ENCODE measurements at places on chromosomes 2 and 18.
A peak's percentile ranks its signal among the peaks of the same experiment; 100 is the strongest.

DNA sequence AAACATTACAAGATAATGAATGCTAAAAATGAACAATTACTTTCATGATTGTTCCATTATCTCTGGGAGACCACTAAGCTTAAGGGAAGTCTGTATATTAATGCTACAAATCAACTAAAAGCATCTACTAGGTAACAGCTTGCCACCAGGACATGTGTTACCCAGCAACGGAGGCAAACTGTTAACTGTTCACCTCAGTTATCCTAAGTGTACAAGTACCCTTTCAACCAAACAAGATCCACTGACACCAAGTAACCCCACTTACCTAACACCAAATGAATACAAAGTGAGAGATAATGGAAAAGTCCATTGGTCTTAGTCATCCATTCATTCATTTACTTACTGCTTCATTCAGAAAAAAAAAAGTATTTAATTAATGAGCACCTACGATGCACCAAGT is 54.7 kb upstream of the KIDINS220 start:
- no peak overlapping the region for H3K4me3 ChIP-seq
- DNase-seq: no peak
- no peaks in the 10 kb centered on the region for H3K36me3 ChIP-seq

GRCh38 chr2:160910681-160911080 is 249.5 kb upstream of the TANK start:
- H3K4me3 ChIP-seq: no peak overlapping the region
- H3K4me1 ChIP-seq: peaks cover 9% of the 10 kb centered on the region
- no peaks in the 10 kb centered on the region for H3K27me3 ChIP-seq

- peak overlapping the region; percentile 91 for H3K27ac ChIP-seq
- H3K27me3 ChIP-seq: no peaks in the 10 kb centered on the region
- no peaks in the 10 kb centered on the region for H3K36me3 ChIP-seq
- H3K4me3 ChIP-seq: no peak overlapping the region
- H3K4me1 ChIP-seq: peaks cover 3% of the 10 kb centered on the region
- no peak for DNase-seq
Observed at GRCh38 chr2:237732070-237732469, 66.5 kb upstream of the RBM44 start.

GRCh38 chr2:54053830-54054229 is 61.6 kb upstream of the ACYP2 start:
- no peak overlapping the region for H3K27ac ChIP-seq
- no peaks in the 10 kb centered on the region for H3K4me1 ChIP-seq
- no peak for DNase-seq
- no peaks in the 10 kb centered on the region for H3K27me3 ChIP-seq
- H3K4me3 ChIP-seq: no peak overlapping the region

DNA sequence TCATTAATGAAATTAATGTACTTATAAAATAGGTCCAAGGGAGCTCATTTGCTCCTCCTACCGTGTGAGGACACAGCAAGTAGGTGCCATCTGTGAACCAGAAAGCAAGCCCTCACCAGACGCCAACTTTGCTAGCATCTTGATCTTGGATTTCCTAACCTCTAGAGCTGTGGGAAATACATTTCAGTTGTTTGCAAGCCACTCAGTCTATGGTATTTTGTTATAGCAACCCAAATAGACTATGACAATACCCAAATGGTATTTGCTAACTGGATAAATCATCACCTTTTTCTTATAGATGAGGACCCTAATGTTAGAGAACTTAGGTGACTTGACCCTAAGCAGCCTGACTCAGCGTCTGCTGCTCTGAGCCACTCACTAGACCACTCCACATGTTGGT is 379.6 kb downstream of the HRH4 start:
- DNase-seq: no peak
- no peak overlapping the region for H3K4me3 ChIP-seq
- no peaks in the 10 kb centered on the region for H3K27me3 ChIP-seq
- H3K27ac ChIP-seq: no peak overlapping the region

DNA sequence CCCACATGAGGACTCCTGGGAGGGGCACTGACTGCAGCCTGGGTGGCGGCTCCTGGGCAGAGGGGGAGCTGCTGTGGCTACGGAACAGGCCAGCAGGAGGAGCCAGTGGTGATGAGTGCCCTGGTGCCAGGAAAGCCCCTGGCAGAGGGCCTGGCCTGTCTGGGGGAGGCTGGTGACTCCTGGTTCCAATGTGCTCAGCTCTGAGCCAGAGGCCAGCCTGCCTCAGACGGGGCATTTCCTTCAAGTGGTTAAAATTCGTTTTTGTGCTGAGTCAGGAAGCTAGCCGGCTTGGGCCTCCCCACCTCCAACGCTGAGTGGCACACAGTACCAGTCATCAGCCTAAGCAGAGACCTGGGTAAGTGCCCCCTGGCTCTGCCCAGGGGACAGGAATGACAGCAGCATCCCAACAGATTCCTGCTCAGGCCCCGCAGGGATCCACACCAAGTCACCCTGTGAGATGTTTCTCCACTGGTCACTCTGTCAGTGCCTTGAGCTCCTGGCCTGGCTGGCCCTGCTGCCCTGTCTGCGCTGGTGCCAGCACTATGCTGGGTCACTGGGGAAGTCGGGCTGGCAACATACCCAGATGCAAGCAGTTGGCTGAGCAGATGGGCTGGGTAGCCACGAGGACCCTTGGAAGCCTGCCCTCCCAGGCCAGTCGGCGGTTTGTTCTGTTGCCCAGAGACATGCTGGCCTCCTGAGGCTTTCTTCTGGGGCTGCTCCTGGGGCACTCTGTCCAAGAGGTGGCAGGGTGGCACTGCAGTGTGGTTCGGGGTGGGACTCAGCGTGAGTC is 7.1 kb upstream of the KLF11 start:
- no peaks in the 10 kb centered on the region for H3K4me1 ChIP-seq
- H3K27ac ChIP-seq: peak overlapping the region; percentile 39
- no peaks in the 10 kb centered on the region for H3K27me3 ChIP-seq
- no peaks in the 10 kb centered on the region for H3K36me3 ChIP-seq
- DNase-seq: peak; percentile 72
- H3K4me3 ChIP-seq: no peak overlapping the region

GRCh38 chr2:28398101-28398834 is 5.6 kb downstream of the FOSL2 start:
- H3K27ac ChIP-seq: peak overlapping the region; percentile 100
- H3K4me1 ChIP-seq: peaks cover 11% of the 10 kb centered on the region
- peak overlapping the region; percentile 71 for H3K4me3 ChIP-seq

DNA sequence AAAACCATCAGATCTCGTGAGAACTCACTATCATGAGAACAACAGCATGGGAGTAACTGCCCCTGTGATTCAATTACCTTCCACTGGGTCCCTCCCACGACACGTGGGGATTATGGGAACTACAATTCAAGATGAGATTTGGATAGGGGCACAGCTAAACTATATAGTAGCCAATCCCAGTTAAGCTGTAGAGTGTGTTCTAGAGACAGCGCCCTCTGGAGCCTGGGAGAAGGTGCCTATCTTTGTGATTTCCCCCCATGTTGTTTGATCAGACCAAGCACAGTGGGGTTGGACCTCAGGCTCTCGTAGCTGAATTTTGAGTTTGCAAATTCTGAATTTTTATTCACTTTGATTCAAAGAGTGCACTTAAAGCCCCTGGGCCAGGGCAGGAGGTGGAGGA is 108.2 kb upstream of the TWIST2 start:
- H3K4me1 ChIP-seq: no peaks in the 10 kb centered on the region
- no peak for DNase-seq
- H3K27me3 ChIP-seq: no peaks in the 10 kb centered on the region
- no peaks in the 10 kb centered on the region for H3K36me3 ChIP-seq
- H3K27ac ChIP-seq: no peak overlapping the region

DNA sequence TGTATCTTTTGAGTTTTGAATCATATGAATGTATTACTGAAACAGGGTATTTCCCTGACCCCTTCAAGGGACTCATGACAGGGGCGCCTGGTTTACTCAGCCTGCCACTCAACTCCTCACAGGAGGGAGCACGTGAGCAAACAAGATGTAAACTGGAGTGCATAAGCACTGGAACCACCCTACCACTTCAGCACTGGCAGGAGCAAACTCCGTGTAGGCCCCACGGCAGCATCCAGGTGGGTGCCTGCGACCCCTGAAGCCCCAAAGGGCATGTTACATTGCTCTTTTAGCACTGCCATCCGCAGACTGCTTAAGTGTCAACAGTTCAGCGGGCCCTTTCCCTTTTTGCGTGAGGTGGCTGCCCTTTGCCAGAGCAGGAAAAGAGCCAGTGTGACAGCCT is 8.2 kb upstream of the DAPL1 start:
- H3K36me3 ChIP-seq: no peaks in the 10 kb centered on the region
- H3K4me3 ChIP-seq: no peak overlapping the region
- no peaks in the 10 kb centered on the region for H3K4me1 ChIP-seq
- no peak for DNase-seq
- H3K27me3 ChIP-seq: no peaks in the 10 kb centered on the region

DNA sequence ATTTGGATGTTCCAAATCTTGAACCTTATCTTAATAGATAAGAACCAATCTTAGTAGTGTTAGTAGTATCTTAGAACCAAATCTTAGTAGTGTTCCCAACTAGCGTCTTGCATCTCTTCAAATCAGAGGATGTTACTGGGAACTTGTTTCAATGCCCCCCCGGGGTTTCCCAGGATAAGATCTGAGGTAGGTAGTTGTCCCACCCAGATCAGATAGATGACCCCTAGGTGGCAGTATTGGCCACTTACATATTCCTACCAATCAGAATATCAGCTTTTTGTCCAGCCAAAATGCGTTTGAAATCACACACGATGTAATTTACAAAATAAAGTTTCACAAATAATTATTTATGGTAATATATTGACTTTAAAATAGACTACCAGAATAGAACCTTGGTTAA is 314.8 kb downstream of the MBD2 start:
- no peaks in the 10 kb centered on the region for H3K36me3 ChIP-seq
- no peak overlapping the region for H3K27ac ChIP-seq
- H3K4me3 ChIP-seq: no peak overlapping the region
- no peaks in the 10 kb centered on the region for H3K27me3 ChIP-seq
- DNase-seq: no peak
- H3K4me1 ChIP-seq: no peaks in the 10 kb centered on the region

DNA sequence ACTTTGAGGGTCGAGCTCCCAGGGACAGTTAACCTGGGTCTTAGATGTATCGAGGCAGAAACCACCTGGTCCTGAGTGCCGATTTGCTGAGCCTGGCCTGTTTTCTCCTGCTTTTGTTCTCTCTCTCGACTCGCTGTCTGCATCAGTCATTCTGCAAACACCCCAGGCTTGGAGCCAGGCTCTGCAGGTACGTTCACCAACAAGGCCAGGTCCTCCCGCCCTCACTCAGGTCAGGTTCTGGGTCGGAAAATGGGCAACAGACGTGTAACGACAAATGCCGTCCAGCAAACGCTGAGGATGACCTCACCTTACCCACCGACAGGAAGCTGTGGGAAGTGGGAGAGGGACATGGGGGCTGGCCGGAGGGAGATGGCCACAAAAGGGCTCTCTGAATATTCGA is 57.7 kb upstream of the PXDN start:
- no peak overlapping the region for H3K27ac ChIP-seq
- DNase-seq: no peak
- H3K27me3 ChIP-seq: no peaks in the 10 kb centered on the region
- H3K4me3 ChIP-seq: no peak overlapping the region

All from uterus (tissue), 4 donors.